ENCODE measurements at places on chromosomes 7 and 10.

- peak; percentile 6 for DNase-seq
Observed at GRCh38 chr10:132921086-132921485, 21.3 kb downstream of the CFAP46 start.

- no peak for DNase-seq
Observed at GRCh38 chr7:150332852-150333635, 8.4 kb downstream of the RARRES2 start.

- no peak for DNase-seq
Observed at GRCh38 chr7:96526496-96526895, 183.2 kb downstream of the SEM1 start.

GRCh38 chr7:142788303-142789289 is 17.8 kb downstream of the PRSS2 start:
- DNase-seq, result no peak

- DNase-seq, result no peak
Observed at GRCh38 chr10:59872892-59873463, 33.4 kb downstream of the CCDC6 start.

DNA sequence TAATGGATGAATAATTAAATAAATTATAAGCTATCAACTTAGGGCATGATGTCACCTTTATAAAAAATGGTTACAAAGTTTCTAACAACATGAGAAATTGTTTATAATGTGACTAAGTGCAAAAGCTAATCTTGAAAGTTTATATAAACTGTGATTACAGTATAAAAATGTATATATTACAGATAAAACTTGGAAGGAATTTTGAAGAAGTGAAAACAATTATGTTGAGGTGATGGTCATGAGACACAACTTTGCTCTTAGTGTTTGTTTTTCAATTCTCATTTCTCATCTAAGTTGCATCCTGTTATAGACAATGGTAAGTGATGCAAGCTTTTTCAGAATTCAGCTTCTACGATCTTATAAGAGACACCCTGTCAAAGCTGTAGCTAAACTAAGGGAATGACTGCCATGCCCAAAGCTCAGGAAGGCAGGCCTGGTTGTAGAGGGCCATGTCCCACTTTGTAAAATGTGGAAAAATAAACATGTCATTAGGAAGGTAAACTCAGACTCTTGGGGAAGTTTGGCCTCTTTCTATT is 23.9 kb downstream of the MACC1 start:
- DNase-seq, result no peak

GRCh38 chr10:112663234-112664125 is 216.5 kb downstream of the VTI1A start:
- DNase-seq, result no peak

GRCh38 chr10:120805014-120805812 is 45.9 kb upstream of the WDR11 start:
- no peak for DNase-seq

DNA sequence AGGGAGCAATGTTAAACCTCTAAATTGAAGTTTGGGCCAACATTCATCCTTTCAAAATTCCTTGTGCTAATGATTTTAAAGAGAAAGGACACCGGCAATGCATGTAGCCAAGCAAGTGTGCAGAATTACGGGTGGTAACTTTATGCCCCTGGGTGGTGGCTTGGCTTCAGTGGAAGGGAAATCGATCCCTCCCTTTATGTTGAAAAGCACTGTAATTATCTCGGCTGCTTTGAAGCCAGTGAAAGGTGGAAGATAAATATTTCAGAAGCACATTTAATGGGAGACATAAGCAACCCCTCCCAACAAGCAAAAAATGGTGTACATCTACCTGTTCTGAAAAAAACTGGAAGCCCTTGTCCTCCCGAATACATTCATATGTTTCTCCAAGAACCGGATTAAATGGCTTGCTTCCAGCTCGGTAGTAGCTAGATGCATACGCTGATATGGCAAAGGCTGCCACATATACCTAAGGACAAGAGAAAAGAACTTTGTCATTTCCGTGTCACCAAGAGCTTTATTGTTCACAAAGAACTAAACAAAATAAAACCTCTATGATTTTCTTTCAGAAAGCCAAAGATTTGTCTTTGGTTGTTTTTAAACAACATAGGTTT is 73.3 kb upstream of the GSDME start:
- DNase-seq, result no peak

GRCh38 chr7:52504561-52504960 is 530.9 kb upstream of the POM121L12 start:
- DNase-seq, result no peak

DNA sequence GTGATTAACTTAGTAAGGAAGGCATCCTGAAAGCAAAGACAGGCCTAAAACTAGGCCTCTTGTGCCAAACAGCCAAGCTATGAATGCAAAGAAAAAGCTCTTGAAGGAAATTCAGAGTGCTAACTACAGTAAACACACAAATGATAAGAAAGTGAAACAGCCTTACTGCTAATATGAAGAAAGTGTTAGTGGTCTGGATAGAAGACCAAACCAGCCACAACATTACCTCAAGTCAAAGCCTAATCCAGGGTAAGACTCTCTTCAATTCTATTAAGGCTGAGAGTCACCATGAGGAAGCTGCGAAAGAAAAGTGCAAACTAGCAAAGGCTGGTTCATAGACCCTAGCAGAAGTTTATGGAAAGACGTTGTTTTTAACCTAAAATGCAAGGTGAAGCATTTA is 66.0 kb downstream of the IPMK start:
- DNase-seq, result no peak

DNA sequence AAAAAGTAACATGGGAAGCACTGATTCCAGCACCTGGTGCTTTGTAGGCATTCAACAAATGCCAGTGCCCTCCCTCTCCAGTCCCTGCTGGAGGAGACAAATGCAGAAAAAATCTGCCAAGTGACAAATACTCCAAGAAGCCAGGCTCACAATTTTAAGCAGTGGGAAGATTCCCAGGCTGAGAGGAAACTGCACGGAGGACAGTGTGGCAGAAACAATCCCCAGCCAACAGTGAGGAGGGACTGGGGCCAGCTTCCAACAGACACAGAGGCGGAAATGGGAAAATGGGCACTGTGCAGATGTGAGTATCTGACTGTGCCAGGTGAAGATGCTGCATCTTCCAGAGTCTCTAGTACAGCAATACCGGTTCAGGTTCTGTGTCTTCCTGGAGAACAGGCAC is 106.3 kb downstream of the SLIT1 start:
- no peak for DNase-seq

- DNase-seq, result no peak
Observed at GRCh38 chr7:116772423-116772863, 89.9 kb upstream of the CAPZA2 start.

DNA sequence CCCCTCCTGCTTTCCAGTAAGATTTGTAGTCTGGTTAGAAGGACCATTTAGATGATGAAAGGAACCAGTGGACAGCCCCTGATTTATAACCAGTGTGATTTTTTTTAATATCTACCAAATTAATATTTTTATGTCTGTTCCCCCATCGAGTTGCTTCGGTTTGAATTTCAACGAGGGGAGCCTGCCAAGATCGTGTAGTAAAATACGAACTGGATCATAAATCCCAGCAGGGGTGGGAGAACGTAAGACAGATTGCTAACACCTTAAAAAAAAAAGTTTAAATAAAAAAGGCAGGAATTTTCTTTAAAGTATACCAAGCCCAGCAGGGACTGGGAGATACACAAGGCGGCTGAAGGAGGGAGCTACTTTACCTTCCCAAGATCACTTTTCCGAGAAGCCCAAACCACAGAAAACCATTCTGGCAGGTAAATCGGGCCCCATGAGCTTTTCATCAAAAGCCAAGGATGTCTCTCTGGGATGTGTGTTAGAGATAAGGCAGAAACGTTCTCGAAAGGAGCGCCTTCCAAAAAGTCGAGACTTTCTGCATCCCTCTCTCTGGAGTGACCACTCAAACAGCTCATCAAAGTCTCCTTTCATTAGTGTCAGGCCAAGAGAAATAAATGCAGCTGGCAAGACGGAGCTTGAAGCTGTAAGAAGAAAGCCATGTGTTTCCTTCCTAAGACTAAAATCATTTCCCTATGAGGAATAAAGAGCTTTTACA is 270.5 kb upstream of the NFE2L3 start:
- no peak for DNase-seq

GRCh38 chr7:98352621-98353020 is 48.3 kb downstream of the BAIAP2L1 start:
- DNase-seq, result no peak

DNA sequence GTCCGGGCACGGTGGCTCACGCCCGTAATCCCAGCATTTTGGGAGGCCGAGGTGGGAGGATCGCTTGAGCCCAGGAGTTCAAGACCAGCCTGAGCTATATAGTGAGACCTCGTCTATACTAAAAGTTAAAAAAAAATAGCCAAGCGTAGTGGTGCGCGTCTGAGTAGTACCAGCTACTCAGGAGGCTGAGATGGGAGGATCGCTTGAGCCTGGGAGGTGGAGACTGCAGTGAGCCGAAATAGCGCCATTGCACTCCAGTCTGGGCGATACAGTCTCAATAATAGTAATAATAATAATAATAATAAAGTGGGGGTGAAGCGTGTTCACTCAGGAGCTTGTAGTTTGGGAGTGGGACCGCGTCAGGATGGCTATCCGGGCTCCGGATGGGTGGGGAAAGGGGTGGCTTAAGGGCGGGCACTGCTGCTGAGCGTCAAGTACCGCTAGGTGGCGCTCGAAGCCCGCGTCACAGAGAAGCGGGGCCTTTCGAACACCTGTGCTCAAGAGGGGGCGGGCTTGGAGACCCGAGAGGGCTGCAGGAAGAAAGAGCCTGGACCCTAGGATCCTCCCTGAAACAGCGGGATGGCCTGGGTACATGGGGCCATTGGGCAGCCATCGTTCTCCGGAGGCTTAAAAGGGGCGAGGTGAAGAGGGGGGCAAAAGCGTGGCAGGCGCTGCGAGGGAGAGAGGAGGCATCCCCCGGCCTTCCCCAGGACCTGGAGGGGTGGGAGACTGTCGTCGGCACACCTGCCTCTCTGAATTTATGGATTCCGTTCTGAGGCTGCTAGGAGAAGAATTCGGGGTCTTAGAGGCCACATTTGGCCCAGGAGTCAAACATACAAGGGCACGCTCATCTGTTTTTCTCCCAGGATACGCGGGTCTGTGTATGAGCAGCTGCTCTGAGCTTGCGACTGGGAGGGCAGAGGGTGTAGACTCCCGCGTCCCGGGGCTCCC is 14.5 kb downstream of the LBX1 start:
- DNase-seq, result peak; percentile 80

- no peak for DNase-seq
Observed at GRCh38 chr10:22133749-22134624, 83.8 kb downstream of the EBLN1 start.

- no peak for DNase-seq
Observed at GRCh38 chr10:71312811-71313789, 6.0 kb upstream of the SLC29A3 start.

DNA sequence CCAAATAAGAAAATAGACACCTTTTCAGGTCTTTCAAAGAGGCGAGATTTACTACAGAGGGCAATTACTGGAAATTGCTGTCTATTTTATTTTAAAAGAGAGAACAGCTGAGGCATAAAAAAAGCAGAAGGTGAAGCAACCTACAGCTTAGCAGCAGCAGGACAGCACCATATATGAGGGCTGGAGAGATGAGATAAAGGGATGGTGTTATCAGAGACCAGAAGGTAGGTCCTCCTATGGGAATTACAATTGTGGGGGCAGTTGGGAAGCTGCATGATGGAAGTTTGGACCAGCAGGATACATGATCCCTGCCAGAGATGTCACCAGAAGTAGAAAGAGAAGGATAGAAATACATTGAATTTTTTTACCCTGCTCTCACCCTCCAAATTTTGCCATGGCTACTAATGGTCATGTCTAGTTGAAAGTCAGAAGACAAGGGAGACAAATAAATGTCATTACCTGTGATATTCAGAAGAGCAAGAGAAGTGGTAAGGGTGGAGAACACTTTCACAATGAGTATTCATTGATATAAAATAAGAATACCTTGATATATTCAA is 77.2 kb upstream of the CALCR start:
- no peak for DNase-seq

DNA sequence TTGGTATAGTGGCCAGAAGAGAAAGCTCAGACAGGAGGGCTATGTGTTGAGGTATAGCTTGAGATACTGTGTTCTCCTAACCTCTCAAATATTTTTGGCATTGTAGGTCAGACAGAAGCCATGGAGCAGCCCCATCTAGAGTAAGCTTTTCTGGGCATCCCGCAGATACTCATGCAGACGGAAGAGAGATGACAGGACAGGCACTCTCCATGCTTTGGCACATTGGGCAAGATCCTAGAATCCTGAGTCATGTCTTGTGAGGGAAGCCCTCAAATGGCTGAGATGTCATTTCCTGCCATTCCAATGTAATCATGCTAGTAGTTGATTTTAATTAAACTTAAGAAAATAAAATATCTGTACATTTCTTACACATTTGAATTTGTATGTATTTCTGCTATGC is 16.8 kb upstream of the KIF20B start:
- DNase-seq, result no peak

- DNase-seq, result no peak
Observed at GRCh38 chr7:75928568-75928914, 13.6 kb downstream of the POR start.

GRCh38 chr7:70778585-70778984 is 353.4 kb upstream of the GALNT17 start:
- no peak for DNase-seq

GRCh38 chr7:93161181-93161762 is 13.1 kb upstream of the SAMD9L start:
- no peak for DNase-seq

- no peak for DNase-seq
Observed at GRCh38 chr10:118266098-118266748, 75.9 kb downstream of the FAM204A start.

DNA sequence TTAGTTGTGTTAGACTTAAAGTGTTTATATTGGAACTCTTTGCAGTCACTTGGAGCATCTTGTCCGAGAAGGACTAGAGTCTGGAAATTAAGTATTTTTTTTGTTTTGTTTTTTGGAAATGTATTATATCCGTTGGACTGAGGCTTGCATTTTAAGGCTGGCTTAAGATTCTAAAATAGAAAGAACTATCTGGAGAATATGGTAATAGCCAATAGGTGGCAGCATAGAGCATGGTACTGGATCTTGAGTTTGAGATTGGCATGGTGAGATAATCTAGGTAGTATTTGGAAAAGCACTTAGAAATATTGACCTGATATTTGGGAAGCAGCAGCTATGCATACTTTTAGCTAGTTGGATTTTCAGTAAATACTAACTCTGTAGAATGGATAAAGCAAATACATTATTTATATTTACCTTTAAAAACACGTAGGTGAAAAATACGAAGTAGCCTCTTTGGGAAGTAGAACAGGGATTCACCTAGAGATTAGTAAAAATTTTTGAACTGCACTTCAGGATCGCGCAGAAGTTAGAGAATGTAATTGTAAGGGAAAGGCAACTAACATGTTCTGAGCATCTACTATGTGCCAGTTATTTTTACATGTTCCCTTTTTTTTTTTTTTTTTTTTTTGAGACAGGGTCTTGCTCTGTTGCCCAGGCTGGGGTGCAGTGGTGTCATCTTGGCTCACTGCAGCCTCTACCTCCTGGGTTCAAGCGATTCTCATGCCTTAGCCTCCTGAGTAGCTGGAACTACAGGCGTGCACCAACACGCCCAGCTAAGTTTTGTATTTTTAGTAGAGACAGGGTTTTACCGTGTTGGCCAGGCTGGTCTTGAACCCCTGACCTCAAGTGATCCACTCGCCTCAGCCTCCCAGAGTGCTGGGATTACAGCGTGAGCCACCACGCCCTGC is 78.6 kb downstream of the LCOR start:
- no peak for DNase-seq

DNA sequence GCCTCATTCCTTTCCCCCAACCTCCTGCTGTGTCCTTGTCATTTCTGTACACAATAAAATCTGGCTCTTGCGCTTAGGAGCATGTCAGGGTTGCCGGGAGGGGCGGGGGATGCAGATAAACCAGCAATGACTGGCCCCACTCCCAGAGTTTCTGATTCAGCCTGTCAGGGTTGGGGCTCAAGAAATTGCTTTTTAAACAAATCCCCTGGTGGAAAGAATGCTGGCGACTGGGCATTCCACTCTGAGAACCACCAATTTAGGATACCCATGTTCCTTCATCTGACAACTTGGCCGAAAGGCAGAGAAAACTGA is 376.4 kb downstream of the TCERG1L start:
- DNase-seq, result no peak

All from activated naive CD4-positive, alpha-beta T cell treated with anti-CD3 and anti-CD28 coated beads, Interleukin-2, amount 50 U/mL, for 16 hours (primary cell).